Amniotic stem cell (primary cell): ENCODE measurements at places on chromosomes 4 and X.
A peak's percentile ranks its signal among the peaks of the same experiment; 100 is the strongest.

GRCh38 chr4:110196206-110196870, 2.1 kb downstream of the ELOVL6 start:
- peak; percentile 12 for DNase-seq

- no peak for DNase-seq
Observed at GRCh38 chr4:127179256-127180087, 453.3 kb upstream of the INTU start.

DNA sequence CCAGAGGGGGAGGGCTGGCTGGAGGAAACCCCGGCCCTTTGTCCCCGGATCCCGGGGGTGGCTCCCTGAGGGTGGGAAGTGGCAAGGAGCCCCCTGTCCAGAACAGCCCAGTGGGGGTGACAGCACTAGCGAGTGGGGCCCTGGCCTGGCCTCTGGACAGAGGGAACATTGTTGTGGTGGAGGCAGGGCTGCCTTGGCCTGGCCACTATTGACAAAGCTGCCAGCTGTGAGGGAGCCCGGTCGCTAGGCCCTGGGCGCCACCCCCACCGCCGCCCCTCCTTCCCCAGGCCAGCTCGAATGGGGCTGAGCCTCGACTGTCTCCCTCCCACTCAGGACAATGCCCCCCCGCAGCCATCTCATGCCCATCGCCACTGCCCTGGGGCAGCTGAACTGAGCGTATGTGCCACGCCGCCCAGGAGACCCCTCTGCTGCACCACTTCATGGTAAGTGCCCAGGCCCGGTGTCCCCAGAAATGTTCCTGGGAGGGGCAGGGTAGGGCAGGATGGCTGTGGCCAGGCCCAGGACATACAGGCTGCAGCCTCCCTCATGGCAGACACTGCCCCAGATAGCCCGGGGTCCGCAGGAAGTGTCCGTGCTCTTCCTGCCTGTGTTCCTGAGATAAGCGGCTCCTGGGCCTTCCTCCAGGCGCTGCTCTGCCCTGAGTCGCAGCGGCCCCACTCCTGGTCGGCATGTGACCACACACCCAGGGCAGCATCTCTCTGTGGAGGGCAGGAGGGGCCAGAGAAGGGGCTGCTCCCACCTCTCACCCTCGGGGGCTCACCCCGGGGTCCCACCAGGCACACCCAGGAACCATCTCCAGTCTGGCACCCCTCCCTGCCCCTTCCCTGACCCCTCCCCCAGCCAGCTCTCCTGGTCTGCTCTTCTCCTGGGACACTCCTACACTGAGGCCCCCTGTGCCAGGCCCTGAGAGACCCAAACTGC, 1.4 kb downstream of the PLXNB3 start:
- no peak for DNase-seq

DNA sequence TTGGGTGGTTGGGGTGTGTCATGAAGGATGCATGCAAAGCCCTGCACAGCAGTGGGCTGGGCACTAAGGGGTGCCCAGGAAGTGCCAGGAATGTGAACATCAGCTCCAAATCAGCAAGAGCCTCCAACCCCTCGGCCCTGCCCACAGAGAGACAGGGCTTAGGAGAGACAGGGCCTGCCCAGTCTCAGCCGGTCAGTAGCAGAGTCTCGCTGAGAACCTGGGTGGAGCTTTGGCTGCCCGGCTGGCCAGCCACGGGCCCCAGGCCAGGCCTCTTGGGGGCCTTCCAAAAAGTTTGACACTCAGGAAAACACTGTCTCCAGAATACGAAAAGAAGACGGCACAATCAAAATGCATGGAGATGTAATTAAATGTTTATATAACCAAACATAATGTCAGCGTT, 4.3 kb upstream of the MXD4 start:
- no peak for DNase-seq

- DNase-seq: no peak
Observed at GRCh38 chr4:98851806-98852205, 77.1 kb downstream of the EIF4E start.

- DNase-seq: no peak
Observed at GRCh38 chrX:75968293-75968692, 183.2 kb upstream of the MAGEE2 start.

DNA sequence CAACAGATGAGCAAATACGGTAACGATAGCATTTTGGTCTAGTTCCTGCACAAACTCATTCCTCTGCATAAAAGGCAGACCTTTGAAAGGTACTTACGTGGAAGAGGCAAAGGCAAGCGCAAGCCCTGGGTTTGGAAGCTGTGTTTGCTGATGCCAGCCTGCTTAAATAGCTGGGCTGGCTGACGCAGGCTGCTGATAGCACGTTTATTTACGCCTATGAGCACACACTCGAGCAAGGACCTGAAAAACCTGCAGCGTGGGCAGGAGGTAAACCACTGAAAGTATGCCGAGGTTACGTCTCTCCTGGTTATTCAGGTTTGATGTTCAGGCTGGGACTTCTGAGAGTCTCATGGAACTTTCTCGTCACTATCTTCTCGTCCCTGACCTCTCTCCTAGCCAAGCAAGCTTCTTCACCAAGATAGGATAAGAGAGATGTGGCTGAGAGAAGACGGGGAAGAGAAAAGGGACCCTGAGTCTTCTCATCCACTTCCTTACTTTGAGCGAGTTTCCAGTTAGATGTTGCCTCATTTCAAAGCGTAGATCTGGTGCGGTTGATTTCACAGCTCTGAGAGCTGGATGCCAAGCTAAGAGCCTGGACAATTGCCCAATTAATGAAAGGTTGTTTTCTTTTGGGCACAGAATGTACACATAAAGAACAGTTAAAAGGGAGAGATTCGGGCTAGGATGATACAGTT, at the start of gene HOPX:
Gene HOPX, minus strand, starts transcription at position 139 of the 695 bp plus-strand sequence. CDS start 23,480 bp downstream, outside the sequence.
- DNase-seq: no peak

- DNase-seq: no peak
Observed at GRCh38 chr4:102503301-102503746, 2.2 kb downstream of the NFKB1 start.

DNA sequence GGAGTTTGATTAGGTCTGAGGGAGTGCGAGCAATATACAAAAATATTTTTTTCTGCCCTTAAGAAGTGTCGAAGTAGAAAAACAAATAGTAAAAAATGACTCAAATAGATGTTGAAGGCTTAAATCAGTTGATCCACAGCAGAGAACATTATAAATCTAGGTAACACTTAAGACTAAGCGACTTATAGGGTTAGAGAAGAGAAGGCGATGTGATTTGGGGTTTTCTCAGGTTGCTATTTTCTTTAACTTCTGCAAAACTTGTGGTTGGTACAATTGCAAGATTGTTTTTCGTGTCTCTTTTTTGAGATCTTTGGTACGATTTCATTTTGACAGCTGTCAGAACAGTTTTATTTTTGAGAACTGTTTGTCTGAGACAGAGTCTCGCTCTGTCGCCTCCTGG, 1479.5 kb downstream of the PCDH7 start:
- DNase-seq: no peak

- no peak for DNase-seq
Observed at GRCh38 chr4:87345139-87345538, 22.5 kb upstream of the HSD17B13 start.

DNA sequence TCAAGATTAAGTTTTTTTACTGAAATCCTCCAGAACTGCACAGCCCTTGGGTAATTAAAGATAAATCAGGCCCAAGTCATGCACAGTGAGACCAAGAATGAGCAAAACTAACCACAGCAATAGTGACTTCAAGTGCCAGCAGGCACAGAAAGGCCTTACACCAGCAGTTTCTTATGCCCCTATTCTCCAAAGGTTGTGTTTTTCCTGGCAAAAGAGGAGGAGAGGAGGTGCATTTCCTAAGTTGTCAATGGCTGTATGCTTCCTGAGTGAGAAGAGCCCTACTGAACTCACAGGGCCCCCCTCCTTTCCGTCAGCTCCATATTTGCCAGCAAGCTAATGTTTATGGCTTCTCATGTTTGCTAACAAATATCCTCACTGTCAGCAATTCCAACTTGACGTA, 418.7 kb upstream of the INTU start:
- no peak for DNase-seq

GRCh38 chr4:139986106-139986505, 167.9 kb downstream of the MAML3 start:
- no peak for DNase-seq

GRCh38 chr4:2280531-2281300, 18.8 kb upstream of the MXD4 start:
- no peak for DNase-seq

DNA sequence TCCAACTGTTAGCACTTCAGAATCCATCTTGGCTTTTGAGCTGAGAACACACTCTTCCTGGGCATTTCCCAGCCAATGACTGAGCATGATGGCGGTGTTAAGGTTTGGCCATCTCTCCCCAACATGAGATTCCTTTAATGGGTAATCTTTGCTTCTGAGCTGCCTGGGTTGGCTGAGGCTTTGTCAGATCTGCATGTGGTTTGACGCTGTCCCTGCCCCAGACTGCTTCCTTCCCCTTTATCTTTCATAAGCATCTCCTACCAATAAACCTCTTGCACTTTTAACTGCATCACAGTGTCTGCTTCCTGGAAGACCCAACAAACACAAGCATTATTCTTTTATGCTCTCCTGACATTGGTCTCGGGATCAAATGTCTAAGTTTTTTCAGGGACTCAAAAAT, 31.5 kb upstream of the DIPK2B start:
- no peak for DNase-seq

- DNase-seq: no peak
Observed at GRCh38 chr4:11021333-11021732, 336.8 kb upstream of the CLNK start.
